D341Med (cell line): ENCODE measurements at places on chromosomes 2 and 18.

- DNase-seq, result no peak
Measured at GRCh38 chr18:75304678-75305557, 94.3 kb downstream of the TSHZ1 start.

GRCh38 chr2:41377837-41378236 is 670.0 kb upstream of the PKDCC start:
- DNase-seq, result no peak

DNA sequence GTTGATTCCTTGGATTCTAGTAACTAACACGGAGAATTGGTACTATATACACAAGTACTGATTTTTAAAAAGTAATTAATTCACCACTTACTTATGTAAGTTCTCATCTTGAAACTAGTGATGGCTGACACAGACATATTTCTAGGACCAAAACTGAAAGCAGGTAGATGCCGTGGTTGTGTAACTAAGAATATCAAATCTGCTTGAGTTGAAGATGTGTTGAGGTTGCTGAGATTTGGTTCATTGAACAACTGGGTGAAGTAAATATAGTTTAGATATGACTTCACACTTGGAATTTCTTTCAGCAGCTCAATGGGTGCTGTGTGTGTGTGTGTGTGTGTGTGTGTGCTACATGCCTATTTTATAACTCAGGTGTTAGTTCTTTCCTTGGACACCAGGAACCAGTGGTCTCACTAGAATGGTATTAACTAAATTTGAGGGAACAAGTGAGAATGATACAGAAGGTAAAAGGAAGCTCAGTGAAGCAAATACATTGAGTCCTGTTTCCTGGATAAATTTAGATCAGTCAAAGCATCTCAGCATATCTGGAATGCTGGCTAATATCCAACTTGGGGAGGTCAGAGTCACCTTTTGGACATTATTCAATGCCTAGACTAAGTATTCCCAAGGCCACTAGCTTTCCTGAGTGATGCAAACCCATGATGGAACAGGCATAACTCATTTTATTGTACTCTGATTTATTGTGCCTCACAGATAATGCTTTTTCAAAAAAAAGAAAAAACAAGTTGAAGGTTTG is 110.7 kb upstream of the ZEB2 start:
- DNase-seq, result no peak

DNA sequence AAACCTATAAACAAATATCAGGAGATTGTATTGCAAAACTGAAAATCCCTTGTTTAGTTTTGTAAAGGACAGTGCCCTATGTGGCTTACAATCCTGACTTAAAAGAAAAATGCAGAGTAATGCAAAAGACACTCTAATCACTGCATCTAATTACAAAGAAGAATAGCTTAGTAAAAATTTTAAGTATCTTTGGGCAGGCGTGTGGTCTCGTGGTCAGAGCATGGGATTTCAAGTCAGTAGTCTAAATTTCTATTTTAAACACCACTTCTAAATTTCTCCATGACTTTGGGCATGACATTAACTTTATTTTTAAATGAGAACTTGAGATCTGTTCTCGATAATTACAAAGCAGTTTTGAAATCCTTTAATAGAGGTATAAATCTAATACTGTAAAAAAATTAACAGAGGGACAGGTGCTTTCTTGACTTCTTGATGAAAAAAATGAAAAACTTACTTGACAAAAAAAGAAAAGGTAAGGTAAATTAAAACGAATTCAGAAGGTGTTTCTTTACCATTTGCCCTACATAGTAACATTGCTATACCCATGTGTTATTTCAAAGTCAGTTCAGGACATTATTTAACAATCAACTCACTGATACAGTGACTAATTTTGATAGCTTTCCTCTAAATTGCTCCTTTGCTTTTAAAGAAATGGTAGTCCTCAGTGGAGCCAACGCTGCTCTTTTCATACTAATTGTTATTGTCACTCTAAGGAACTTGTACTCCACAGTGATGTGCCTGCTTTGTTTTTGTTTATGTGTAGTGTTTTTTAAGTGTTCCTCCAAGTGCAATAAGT is 17.6 kb upstream of the FTCDNL1 start:
- DNase-seq, result no peak

GRCh38 chr2:128388499-128388941 is 69.9 kb upstream of the HS6ST1 start:
- no peak for DNase-seq
